ENCODE measurements at places on chromosomes 5 and 9.

DNA sequence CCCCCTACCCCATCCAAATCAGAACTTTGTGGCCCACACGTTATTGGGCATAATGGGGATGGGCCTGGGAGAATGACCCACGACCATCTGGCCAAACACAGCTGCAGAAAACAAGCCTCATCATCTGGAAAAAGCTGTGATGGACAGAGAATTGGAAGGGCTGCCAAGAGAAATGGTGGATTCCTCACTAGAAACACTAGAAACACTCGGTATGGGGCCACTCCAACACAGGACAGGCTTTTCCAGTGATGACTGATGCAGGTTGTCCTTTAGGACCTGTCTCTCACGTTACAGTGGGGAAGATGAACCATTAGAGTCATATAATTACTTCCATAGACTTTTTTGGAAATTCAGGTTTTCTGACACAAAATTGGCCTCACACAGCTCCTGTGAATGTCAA, 172.4 kb upstream of the TARS1 start:
- no peak for DNase-seq

- DNase-seq = no peak
Observed at GRCh38 chr5:65819905-65820240, 97.9 kb downstream of the NLN start.

GRCh38 chr5:83025690-83026478, 51.3 kb downstream of the TMEM167A start:
- no peak for DNase-seq

DNA sequence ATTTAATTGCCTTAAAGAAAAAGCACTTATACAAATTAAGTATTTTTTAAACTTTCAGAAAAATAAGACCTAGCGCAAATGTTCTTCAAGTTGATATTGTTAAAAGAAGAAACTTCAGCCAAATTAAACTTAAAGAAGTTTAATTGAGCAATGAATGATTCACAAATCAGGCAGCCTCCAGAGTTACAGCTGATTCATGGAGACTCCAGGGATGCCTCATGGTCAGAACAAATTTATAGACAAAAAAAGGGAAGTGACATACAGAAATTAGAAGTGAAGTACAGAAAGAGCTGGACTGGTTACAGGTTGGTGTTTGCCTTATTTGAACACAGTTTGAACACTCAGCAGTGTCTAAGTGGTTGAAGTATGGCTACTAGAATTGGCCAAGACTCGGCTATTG, 60.3 kb downstream of the CDKN2A start:
- DNase-seq = no peak

GRCh38 chr5:52997424-52997823, 8.3 kb downstream of the ITGA2 start:
- DNase-seq = no peak

DNA sequence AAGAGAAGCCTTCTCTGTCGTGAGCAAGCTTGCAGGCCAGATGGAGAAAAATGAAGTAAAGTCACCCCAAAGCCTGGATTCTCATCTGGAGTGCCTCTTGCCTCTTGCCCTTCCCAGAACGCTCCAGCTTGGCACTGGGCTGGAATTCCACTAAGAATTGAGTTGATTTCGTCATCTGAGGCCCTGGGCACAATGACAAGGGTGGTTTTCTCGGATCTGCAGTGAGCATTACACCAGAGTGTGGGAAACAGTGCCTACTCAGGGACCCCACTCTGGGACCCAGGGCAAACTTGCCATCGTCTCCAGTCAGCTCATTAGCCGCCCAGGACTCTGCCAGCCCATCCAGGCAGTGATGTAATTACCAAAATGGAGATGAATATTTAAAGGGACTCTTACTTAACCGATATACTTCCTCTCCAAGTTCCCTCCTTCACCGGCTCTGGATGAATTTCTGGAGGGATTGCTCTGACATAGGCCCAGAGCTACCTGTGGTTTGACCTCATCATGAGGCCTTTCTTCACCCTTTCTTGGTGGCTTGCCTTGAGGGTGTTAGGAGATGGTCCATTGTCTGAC, 44.7 kb upstream of the LCP2 start:
- no peak for DNase-seq

DNA sequence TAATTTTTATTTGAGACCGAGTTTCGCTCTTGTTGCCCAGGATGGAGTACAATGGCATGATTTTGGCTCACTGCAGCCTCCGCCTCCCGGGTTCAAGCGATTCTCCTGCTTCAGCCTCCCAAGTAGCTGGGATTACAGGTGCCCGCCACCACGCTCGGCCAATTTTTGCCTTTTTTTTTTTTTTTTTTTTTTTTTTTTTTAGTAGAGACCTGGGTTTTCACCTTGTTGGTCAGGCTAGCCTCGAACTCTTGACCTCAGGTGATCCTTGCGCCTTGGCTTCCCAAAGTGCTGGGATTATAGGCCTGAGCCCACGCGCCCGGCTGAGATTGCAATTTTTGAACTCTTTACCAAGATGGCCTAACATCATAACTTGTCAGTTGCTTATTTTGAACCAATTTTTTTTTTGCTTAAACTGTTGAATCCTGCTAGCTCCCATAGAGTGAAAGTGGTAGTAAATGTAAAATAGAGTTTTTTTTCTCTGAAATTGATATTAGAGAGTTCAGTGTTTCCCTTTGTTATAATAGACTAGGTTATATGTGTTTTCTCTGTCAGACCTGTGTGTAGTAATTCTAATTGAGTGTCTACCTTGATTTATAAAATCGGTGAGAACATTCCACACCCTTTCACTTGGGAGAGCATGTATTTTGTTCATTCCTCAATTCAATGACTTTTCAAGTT, 3.8 kb downstream of the GPBP1 start:
- no peak for DNase-seq
